Urinary bladder (tissue), 4 donors: ENCODE measurements at places on chromosomes 16 and 17. TPM values are rescaled to one million over a fixed set of nuclear protein-coding genes. Genes with fewer than 3 reads are reported as not detected.

GRCh38 chr17:56291226-56291805 is 138.0 kb downstream of the ANKFN1 start:
- DNase-seq, result no peak

GRCh38 chr17:46032909-46033308 is 33.9 kb downstream of the STH start:
- DNase-seq, result no peak

GRCh38 chr17:3600529-3601205 is 8.5 kb downstream of the TRPV1 start:
- DNase-seq, result no peak

DNA sequence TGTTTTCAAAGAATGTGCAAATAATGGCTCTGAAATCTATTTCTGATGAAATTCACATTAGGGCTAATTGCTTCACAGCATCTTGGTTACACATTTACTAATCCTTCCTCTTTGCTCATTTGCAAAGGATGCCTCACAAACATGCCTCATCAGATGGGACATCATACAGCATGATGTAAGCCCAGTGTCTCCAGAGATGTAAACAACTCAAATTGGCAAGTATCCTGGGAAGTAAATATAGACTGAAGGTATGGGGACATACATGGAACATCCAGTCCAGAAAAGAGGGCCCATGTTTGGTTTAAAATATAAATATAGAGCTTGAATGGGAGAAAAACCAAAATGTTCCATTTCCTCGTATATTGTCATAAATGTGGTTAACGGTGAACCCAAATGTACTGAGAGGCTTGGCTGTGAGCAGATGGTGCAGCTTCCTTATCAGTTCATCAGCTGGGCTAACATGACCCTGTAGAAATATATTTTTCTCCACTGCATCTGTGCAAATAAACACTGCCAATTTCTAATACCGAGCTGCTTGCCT is 142.9 kb upstream of the NUDT7 start:
- DNase-seq, result no peak

GRCh38 chr17:2925011-2925410 is 128.8 kb downstream of the RAP1GAP2 start:
- no peak for DNase-seq

- no peak for DNase-seq
Measured at GRCh38 chr17:1331708-1332107, 52.2 kb downstream of the TRARG1 start.

- no peak for DNase-seq
Measured at GRCh38 chr16:81588326-81589081, 143.9 kb downstream of the CMIP start.

- DNase-seq, result no peak
Measured at GRCh38 chr16:50305441-50306061, 39.2 kb downstream of the ADCY7 start.

DNA sequence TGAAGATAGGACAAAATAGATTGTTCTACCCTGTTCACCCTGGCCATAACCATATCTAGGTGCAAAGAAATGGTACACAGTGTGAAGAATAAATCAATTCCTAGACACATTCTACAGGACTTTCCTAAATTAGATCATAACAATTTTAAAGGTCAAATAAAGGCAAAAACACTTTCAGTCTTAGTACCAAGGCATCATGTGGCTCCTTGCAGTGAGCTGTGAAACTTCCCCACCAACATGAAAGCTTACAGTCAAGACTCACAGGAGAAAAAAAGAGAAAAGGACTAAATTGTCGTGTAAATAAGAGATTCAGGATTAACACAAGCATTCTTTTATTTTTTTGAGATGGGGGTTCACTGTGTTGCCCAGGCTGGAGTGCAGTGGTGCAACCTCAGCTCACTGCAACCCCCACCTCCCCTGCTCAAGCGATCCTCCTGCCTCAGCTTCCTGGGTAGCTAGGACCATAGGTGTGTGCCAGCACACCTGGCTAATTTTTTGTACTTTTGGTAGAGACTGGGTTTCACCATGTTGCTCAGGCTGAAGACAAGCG is 14.2 kb downstream of the NSMCE1 start:
- DNase-seq, result no peak

- DNase-seq, result peak; percentile 7
Measured at GRCh38 chr17:70521821-70522256, 352.5 kb downstream of the KCNJ2 start.

GRCh38 chr16:56226187-56226586 is 34.9 kb downstream of the GNAO1 start:
- no peak for DNase-seq

GRCh38 chr16:23950291-23950894 is 114.6 kb downstream of the PRKCB start:
- no peak for DNase-seq

- DNase-seq, result no peak
Measured at GRCh38 chr17:69525920-69526841, 111.7 kb downstream of the MAP2K6 start.

DNA sequence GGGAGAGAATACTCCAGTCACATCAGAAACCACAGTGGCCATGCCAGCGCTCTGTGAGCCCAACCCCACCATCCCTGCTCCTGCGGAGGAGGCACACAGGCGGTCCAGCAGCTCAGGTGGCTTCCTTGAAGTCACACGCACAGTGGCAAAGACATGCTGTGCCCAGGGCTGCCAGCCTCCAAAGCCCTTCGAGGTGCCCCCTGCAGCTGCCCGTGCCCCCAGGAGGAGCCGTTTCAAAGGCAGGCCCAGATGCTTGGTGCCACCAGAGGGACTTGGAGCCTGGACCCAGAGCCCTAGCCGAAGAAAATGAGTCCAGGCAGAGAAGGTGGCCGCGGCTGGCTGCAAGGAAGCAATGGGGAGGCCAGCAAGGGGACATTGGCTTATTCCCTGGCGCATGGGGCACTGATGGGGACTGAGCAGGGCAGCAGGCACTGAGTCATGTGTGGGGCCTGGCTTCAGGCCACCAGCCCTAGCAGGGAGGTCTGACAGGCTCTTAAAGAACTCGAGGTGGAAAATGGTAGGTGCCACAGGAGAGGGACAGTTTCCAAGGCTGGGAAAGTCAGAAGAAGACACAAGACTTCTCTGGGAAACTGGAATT is 17.2 kb upstream of the CACNG1 start:
- DNase-seq, result no peak

DNA sequence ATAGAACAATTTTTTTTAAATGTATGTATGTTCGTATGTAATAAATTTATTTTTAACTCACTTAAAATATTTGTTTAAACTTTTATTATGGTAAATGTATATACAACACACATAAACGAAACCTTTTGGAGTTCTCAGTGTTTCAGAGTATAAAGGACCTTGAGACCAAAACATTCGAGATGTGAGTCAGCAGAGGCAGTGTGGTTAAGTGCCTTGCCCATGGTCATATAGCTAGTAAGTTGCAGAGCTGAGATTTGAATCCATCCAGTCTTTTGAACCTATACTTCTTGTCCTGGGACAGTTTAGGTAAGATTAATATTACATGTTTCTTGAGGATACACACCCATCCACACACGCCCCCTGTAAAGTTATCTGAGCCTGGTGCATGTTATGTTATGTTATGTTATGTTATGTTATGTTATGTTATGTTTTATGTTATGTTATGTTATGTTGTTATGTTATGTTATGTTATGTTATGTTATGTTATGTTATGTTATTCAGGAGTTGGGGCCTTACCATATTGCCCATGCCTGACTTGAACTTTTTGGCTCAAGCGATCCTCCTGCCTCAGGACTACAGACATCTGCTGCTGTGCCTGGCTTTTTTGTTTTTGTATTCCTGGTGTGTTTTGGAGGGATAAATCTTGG is 41.8 kb downstream of the TNRC6A start:
- no peak for DNase-seq

DNA sequence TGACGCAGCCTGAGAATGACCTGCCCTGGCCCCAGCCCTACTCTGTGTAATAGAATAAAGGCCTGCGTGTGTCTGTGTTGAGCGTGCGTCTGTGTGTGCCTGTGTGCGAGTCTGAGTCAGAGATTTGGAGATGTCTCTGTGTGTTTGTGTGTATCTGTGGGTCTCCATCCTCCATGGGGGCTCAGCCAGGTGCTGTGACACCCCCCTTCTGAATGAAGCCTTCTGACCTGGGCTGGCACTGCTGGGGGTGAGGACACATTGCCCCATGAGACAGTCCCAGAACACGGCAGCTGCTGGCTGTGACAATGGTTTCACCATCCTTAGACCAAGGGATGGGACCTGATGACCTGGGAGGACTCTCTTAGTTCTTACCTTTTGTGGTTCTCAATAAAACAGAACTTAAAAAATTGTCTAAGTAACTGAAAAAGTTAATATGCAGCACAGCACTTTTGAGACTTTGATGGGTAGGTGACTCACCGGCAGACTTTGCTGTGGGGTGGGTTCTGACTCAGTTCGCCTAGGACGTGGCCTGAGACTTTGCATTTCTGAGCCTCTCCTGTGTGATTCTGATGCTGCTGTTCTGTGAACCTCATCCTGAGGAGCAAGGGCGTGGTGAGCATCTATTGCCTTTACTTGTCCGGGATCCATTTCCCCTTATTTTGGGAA is 5.7 kb downstream of the LAT start:
- no peak for DNase-seq

DNA sequence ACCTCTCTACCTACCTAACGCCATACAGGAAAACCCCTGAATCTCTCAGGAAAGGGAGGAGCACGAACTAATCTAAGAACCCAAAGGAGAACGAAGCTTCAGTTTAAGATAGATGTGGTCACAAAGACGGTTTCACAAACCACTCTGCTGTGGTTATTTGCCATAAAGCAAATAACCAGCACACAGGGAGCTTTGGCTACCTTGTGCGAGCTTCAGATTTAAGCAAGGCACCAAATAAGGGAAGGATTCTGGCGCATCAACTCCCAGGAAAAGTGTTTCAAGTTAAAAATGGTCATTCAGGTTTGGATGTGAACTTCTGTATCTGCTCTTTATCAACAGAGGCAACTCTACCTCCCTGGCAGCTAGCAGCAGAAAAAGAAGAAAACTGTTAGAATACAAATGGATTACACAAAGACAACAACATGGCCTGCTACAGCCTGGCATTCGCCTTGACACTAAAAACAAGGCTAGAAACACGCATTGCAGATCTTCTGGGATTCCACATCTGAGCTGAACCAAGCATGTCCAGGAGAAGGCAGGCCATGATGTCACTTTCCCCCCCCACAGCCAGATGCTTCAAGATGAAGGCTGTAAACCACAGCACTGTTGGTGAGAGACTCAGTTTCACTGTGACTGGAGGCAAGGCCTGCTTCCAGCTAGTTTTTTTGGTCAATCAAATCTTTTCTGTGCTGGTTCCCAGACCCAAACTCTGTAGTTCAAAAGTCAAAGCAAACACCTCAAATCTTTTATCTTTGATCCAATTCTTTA is 43.6 kb downstream of the SMG6 start:
- DNase-seq, result no peak

DNA sequence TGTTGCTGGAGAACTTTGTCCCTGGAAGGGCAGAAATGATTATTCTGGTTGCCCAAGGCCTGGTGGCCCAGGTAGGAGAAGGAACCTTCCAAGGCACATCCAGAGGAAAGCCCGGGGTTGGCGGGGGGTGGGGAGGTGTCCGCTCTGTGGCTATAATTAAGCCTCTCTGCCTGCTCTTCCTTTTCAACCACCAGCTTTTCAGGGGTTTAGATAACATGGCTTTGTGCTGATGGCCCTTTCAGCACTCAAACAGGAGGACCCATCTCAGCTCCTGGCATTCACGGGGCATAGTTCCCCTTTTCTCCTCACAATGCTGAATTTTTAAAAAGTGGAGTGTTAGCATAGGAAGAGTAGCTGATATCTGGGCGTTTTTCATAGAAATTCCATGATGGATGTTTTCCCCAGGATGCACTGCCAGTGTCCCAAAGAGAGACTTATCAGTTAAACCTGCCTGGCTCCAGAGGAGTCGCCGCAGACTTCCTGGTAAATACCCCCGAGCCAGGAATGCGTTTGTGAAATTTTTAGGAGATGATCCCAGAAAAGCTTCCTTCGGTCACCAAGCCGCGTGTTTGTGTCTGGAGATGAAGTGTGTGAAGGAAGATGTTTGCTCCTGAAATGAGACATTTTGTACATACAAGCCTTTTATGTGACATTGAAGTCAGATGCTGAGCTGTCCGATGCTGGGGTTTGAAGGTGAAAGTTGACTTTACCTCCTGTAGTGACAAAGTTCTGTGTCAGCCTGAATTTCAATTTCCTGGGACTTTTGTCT is 188.5 kb downstream of the MSI2 start:
- DNase-seq, result no peak

DNA sequence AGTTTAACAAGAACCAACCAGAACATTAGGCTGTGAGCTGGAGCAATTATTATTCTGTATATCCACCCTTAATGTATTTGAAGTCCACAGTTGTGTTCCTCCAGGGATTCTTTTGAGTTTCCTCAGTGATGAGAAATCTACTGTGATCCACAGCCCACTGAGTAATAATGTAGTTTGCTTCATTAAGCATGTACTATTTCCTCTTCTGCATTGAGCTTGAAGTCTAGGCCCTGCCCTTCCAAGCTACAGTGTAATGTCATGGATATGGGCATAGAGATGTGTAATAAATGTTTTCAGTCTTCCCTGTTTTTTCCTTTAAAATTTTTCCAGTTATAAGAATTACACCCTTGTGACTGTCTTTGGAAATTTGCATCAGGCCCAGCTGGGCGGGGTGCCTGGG is 36.4 kb upstream of the SLC12A3 start:
- DNase-seq, result no peak

GRCh38 chr16:2710021-2710710 is 9.9 kb downstream of the PRSS27 start:
- no peak for DNase-seq

DNA sequence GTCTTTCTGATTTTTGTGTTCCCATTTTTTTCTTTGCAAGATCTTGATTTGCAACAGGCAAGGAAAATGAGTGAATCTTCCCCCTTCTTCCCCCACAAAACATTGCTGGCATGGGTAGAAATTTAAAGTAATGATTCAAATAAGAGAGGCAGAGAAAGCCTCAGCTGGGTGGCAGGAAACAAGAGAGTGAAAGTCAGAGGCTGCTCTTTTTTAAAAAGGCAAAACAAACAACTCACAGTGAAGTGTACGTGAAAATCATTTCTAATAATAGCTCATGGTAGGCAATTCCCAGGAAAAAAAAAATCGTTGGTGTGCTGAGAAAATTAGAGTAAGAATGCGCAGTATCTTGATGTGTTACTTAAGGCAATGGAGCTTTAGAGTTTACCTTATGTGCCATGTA is 229.5 kb downstream of the FTO start:
- DNase-seq, result no peak

DNA sequence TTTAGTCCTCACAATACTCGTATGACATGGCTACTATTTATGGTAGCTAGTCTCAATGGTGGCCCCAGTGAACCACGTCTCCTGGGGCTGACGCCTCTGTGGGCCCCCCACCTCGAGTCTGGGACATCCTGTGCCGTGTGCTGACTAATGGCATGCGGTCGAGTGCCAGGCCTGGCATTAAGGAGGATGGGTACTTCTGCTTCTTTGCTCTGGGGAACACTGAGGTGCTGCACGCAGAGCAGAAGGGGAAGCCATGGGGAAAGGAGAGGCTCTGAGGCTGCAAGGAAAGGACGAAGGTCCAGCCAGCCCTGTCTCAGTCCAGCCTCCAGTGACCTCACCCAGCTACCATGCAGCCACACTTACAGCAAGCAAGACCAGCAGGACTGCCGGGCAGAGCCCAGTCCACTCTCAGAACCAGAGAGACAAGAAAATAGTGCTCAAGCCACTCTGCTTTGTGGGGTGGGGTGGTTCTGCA is 5.7 kb upstream of the MPRIP start:
- no peak for DNase-seq

Gene SDR42E1
- total RNA-seq, result 5.3 TPM

Gene DNAH17
- total RNA-seq, result 0.05 TPM

Gene CAPN15
- 12.7 TPM for total RNA-seq

Gene LRRC59
- total RNA-seq, result 62.5 TPM

Gene ABCA6
- 74.6 TPM for total RNA-seq

Gene GRB7
- 2.9 TPM for total RNA-seq

Gene PIRT
- 1.9 TPM for total RNA-seq

Gene RGS9
- total RNA-seq, result 9.4 TPM
